Osteoblast (primary cell): ENCODE measurements at places on chromosomes 1 and 21. TPM values are rescaled to one million over a fixed set of nuclear protein-coding genes. Genes with fewer than 3 reads are reported as not detected.

RNASEL gene
- total RNA-seq, result 7.2 and 9.1 TPM in 2 replicates

NBPF3 gene
- 12.4 and 24.6 TPM in 2 replicates for total RNA-seq

LRRC53 gene
- total RNA-seq, result not detected in 2 replicates

LAD1 gene
- not detected in 2 replicates for total RNA-seq

C1orf115 gene
- total RNA-seq, result 0.29 and 0.36 TPM in 2 replicates

A3GALT2 gene
- total RNA-seq, result under 0.01 TPM in 1 of 2 replicates, not detected in the other

LYPD8 gene
- not detected in 2 replicates for total RNA-seq

- peak; percentile 60 for DNase-seq
These were observed 102.0 kb upstream of the RUNX3 start for GRCh38 chr1:25031966-25032667.

DNA sequence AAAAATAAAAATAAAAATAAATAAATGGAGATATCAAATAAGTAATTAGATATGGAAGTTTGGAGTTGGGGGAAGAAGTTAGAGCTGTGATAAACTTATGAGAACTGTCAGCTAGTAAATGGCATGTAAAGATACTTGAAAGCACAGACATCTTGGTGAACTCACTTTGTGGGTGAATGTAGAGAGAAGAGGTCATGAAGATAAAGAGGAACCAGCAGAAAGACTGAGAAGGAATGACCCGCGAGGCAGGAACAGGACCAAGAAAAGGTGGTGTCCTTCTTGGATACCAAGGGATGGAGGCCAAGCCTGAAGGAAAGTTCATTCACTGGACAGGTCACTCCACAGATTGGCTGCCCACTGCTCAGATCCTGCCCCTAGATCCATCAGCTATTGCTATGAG, 4.7 kb upstream of the CAPZB start:
- no peak for DNase-seq

DNA sequence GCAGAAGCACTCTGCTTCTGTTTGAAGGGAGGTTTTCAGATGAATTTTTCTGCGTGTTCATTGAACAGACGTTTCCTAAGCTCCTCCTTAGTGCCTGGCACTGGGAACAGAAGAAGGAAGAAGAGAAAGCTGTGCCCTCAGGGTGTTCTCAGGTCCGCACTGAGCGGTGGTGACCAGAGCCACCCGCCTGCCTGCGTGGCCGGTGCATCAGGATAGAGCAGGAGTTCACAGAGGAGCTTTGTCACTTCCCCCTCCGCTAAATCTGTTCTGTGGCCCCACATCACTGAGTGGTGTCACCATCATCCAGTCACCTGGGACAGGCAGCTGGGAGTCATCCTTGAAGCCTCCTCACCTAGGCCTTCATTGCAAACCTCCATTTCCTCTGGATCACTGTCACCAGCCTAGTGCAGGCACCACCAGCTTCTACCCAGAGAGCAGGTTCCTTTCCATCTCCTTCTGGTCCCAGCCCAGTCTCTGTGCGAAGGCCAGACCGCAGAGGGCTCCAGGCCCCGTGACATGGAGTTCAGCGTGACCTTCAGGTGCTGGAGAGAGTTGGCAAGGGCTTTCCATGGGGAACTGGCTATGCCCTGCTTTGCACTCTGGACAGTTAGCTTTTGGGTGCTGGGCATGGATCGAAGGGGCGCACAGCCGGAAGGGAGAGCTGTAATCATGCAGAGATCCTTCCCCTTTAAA, 21.7 kb downstream of the PARK7 start:
- peak; percentile 53 for DNase-seq

GRCh38 chr1:154867064-154867825, 2.8 kb downstream of the KCNN3 start:
- DNase-seq, result peak; percentile 96

DNA sequence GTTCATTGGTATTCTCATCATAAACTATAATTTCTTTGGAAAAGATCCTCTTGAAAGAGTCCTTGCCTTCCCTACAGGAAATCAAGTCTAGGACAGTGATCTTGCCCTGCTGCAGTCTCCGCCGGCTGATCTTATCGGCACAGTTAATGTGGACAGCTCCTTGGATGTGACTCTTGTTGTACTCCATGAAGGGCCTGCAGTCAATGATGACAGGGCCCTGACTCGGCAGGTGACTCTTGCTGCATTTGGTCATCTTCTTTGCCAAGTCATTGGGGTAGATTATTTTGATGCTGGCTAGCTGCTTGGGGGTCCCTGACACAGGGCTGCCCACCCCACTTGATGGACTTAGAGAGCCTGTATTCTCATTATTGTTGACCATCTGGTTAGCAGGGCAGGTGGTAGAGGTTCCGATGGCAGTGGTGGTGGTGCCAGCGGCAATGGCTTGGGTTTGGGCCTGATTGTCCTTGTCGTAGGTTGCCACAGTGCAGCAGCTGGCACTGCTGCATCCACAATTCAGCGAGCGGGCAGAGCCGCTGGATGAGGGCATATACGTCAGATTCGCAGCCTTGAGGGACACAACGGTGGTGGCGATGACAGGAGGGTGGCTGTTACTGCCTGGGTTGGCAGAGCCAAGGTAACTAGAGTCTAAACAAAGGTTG, 2.7 kb downstream of the DUSP10 start:
- no peak for DNase-seq

GRCh38 chr1:174874331-174875053, 125.3 kb upstream of the CACYBP start:
- no peak for DNase-seq

GRCh38 chr1:156113282-156113950, 1.1 kb upstream of the LMNA start:
- no peak for DNase-seq

GRCh38 chr1:177950506-177950905, 19.4 kb downstream of the SEC16B start:
- no peak for DNase-seq

DNA sequence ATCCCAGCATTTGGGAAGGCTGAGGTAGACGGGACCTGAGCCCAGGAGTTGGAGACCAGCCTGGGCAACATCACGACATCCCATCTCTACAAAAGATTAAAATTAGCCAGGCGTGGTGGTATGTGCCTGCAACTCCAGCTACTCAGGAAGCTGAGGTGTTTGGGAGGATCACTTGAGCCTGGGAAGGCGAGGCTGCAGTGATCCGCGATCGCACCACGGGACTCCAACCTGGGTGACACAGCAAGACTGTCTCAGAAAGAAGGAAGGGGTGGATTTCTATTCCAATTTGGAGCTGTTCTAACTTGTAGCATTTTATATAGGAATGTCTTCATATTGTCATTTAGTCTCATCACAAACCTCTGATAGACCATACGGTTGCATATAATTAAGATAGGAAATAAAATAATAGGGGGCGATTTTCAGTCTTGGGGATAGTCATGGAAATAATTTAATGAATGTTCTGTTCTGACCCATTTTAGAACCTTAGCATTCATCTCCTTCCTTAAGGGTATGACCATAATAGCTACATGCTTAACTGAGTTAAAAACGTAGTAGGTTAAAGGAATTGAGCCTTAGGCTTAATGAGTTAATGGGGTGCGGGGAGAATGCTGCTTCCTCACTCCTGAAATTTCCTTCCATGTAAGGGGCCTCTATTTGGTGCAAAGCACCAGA, 93.1 kb downstream of the ADCY10 start:
- no peak for DNase-seq

DNA sequence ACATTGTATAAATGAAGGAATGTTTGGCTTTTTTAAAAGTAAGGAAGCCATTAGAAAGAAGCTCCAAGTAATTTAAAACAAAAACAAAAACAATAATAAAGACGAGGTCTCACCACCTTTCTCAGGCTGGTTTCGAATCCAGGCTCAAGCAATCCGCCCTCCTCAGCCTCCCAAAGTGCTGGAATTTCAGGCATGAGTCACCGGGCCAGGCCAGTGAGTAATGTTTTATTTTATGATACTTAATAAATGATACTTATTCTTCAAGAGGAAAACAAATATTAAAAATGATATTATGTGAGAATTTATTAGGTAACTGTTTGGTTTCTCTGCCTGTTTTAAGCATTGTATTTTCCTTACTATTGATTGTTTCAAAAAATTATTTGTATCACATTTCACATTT, 201.4 kb upstream of the BRINP3 start:
- DNase-seq, result no peak

GRCh38 chr1:30313176-30313575, 410.2 kb downstream of the MATN1 start:
- no peak for DNase-seq

GRCh38 chr1:168110896-168111545, 25.7 kb downstream of the GPR161 start:
- no peak for DNase-seq

GRCh38 chr1:27157194-27157593, 2.3 kb upstream of the SLC9A1 start:
- peak; percentile 55 for DNase-seq

DNA sequence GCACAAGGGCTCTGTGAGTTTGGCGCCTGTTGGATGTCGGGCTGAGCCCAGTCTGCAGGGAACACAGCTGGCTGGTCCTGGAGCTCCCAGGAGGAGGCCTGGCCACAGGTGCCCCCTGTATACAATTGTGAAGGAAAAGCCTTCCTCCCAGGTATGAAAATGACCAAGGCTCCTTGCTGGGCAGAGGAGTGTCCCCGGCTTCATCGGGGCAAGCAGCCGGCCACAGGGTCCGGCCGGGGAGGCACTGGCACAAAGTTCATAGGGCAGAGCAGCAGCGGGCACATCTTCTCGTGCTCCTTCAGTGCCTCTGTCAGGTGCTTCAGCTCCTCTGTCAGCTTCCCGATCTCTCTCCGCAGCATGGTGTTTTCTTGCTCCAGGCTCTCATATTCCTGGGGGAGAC, 13.0 kb downstream of the BATF3 start:
- no peak for DNase-seq

DNA sequence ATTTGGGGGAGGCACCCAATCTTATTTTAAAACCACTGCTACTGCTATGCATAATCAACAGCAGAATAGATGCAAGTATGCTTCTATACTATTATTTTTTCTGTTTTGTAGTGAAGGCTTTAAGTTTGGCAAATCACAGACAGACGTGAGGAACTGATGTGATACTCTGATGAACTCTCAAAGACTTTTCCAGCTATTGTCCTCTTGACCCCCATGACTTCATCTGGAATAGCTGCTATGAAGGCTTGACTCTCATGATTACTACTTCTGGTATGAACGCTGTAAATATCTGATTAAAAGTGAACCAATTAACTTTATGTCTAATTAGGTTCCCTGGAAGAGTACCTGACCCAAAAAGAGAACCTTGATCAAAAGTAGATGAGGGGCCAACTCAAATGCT, 49.1 kb downstream of the EYA3 start:
- no peak for DNase-seq

DNA sequence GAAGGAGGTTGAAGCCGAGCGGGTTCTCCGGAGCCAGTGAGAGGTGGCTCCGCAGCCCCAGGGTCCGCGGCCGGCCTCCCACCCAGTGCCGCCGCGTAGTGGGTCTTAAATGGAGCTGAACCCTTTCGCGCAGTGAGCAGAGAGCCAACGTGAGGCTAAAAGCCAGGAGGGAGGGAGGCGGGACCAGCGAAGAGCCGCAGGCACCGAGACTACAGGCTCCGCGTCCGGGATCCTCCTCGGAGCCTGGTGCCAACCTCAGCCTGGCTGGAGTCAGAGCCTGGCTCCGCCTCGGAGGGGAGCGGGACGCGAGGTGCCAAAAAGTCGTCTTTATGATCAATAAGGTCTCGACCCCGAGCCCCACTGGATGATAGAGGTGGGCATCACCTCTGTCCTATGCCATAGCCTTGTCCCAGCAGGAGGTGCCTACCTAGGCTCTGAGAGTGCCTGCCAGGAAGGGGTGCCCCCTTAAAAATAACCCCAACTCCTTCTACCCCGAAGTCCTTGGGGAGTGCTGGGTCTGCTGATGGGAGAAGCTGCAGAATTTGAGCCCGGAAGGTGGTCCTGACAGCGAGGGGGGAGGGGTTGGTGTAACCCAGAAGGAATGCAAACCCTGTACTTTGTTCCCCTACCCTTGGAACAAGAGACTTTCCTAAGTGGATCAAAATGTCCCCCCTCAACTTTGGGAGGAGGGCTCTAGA, 1.6 kb downstream of the IGSF21 start:
- peak; percentile 87 for DNase-seq

DNA sequence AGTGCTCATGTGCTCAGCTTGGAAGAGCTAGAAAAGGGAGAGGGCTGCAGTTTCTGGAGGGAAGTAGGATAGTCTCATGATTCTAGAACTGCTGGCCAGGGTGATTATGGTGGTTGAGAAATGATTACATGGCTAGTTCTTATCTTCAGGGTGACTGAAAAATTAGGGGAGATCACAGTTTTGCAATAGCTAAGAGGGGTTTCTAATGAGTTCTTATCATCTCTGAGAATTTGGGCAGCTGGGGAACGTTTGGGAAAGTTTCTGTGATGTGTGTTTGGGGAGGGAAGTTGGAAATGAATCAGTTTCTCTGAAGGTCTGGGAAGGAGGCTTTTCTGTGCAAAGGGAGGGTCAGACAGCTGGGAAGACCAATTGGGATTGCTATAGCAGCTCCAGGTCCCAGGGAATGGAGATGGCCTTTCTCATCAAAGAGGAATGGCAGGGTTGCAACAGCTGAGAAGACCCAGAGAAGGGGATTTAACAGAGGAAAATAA, 7.6 kb upstream of the RHOU start:
- DNase-seq, result no peak

GRCh38 chr1:91505086-91505485, 4.4 kb downstream of the CDC7 start:
- no peak for DNase-seq

DNA sequence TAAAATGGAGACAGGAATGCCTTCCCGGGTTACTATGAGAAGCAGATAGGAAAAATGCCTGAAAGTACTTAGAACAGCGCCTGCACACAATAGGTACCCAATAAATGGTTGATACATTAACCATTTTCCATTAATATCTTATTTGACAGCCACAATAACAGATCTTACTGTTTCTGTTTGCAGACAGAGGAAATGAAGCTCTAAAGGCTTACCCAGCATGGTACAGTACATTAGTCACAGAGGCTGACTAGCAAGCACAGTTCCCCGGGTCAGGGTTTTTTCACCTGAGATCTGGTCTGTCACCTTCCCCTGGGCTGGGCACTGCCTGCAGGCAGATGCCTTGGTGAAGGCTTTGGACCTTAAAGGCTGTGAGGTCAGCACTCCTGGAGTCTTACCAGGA, 2.9 kb downstream of the TRIM63 start:
- peak; percentile 53 for DNase-seq

- no peak for DNase-seq
These were observed 3.4 kb upstream of the PEX10 start for GRCh38 chr1:2415801-2416208.

DNA sequence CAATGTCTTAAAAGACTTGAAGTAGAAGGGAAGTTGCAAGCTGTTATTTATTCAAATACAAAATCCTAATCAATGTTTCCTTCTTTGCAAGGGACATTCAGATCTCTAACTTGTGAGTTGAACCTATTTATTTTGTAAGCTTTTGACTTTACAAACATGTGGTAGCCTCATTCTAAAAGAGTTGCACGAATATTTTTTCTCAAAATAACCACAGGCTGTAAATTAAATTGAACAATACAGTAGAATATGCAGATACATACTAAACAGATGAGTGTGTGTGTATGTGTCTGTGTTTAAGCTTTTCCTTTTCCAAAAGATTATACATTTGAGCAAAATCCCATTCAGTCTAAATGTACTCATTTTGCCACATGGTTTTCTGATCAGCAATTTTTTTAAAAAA, 4.8 kb upstream of the DYNLT5 start:
- DNase-seq, result no peak
